Activated CD8-positive, alpha-beta memory T cell treated with anti-CD3 and anti-CD28 coated beads for 1 hour (primary cell): ENCODE measurements at places on chromosomes 16 and 17.

DNA sequence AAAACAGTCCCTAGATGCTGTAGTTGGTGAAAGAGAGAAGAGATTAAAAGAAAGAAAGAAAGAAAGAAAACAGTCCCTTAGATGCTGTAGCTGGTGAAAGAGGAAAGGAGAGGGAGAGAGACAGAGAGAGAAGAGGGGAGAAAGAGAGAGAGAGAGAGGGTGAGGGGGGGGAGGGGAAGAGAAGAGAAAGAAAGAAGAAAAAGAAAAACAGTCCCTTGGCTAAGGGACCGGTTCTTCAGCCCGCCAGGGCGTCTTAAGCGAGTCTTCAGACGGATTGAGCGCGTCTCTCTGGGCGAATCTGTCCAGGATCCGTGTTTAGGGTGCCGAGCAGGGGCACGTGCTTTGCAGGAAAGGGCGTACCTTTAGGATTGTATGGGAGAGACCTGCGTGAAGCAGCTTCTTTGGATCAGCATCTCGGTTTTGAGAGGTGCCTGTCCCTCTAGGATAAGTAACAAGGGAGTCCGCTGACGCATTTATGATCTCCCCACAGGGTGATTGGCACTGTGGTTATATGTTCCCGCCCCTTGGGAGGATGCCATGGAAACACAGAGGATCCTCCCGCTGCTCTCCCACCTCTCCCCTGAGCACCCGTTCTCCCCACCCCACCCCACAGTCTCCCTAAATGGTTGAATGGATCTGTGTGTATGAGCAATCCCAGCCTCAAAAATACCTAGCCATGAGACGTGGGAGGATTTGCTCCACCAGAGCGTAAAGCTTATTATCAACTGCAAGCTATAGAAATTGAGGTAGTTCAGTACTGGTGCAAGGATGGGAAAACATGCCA lies 16.7 kb downstream of the GNGT2 start:
- no peak for DNase-seq

- DNase-seq = no peak
Measured at GRCh38 chr17:33267271-33267790, 25.8 kb downstream of the ASIC2 start.

DNA sequence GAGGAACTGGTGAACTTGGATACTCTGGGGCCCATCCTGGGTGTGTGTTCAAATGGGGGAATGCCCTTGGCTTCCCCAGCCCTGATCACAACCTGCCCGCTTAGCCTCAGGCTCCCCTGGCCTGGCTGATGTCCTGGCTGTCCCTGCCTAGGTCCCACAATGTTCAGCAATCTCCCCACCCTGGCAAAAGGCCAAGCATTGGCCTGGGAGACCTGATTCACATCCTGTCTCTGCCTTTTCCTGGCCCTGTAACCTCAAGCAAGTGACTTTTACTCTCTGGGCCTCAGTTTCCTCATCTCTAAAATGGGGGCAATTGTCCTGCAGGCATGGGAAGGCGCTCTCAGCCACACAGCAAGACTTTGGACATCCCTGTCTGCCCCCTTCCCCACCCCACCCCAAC lies 14.4 kb downstream of the CPNE2 start:
- DNase-seq = no peak

DNA sequence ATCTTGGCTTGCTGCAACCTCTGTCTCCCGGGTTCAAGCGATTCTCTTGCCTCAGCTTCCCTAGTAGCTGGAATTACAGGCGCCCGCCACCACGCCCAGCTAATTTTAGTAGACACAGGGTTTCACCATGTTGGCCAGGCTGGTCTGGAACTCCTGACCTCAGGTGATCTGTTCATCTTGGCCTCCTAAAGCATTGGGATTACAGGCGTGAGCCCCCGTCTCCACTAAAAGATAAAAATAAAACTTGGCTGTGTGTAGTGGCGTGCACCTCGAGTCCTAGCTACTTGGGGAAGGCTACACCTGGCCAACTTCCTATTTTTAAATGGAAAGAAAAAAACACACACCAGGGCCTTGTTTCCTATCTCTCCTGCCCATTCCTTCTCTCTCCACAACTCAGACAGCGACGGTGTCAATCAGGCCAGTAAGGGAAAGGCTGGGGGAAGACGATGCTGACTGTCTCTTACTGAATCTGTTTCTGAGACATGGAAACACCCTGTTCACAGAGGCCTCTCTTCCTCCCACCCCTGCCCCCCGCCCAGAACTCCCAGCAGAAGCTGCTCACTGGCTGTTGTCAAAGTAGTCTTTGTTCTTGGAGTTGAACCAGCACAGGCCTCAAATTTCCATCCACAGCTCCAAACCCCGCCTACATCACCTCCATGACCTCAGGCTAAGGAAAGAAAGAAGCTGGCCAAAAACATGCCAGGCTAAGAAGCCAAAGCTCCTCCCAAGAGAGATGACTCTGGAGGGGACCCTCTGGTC lies 96.6 kb downstream of the NXN start:
- no peak for DNase-seq

- DNase-seq = no peak
Measured at GRCh38 chr17:62627219-62627903, at the start of gene MRC2. MRC2 (plus strand) TSS chr17:62627670; CDS start chr17:62627803, 133 bp downstream.

DNA sequence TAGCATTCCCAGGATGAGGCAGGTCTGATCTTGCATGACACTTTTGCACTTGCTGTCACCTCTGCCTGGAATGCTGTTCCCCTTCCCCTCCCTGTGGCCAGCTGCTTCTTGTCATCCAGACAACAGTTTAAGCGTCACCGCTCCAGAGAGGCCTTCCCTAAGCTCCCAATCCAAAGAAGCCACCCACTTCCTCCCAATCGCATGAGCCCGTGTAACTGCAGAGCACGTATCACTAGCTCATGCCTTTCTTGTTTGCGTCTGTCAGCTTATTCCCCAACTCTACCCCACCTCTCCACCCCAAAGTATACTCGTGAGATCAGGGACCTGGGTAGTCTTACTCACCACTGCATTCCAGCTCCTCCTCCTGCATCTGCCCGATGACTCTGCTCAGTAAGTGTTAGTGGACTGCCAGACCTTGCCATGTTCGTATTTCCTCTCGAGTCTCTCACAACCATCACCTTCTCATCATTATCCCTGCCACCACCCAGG lies 92.8 kb downstream of the GAS7 start:
- DNase-seq = no peak

GRCh38 chr17:82608816-82609215 lies 39.4 kb downstream of the WDR45B start:
- DNase-seq = no peak

DNA sequence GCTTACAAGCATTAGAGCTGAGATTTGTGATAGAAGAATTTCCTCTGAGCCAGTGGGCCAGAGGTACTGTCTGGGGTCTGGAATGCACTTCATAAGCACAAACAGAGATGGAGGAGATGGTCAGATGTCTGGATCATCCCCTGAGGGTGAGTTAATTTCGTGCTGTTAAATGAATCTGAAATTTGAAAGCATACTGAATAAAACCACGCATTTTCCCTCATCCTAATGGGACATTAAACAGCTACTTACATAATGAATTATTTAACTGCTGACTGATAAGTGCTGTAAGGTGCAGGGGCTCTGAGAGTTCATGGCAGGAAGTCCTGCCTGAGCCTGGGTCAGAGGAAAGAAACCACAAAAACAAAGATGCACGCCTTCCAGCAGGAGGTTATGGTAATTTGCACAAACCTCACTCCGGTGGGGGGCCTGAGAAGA lies 136.3 kb upstream of the XYLT1 start:
- DNase-seq = no peak

- no peak for DNase-seq
Measured at GRCh38 chr16:86243571-86244154, 266.7 kb upstream of the FOXF1 start.

DNA sequence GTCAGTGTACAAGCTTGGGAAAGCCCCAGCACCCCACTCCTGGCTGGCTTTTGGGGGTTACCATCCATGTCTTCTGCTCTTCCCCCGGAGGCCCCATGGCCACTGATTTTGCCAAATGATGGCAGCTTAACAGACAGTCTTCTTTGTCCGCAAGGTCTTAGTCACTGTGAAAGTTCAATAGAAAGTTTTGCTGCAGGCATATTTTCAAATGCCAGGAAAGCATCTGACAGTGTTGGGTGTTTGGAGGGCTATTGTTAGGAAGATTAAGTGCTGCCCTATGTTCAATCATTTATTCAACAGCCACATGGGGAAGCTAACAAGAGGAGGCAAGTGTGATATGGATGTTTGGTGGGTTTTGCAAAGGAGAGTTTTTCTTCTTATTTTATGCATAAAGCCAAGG lies 122.4 kb downstream of the TOX3 start:
- no peak for DNase-seq

DNA sequence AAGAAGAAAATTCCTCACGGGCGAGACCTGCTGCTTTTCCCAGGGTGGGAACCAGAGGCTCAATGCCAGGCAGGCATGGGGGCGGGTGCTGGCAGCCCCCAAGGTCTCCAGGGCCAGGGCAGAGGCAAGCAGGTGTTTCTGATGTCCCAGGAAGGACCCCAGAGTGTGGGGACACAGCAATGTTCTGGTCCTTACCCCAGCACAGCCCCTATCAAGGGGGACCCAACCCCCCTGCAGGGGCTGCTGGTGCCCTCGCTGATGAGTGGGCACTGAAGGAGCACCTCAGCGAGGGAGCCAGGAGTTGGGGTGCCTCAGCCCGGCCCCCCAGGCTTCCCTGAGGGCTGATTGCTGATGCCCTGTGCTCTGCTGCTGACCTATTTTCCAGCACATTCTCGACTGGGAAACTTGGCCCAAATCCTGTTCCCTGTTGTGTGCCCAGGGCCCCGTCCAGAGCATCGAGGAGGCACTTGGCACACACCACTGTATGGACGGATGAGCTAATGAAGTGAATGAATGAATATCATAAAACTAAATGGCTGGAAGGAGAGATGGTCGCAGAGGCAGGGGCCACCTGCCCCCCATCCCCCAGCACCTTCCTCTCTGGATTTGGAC lies 2.8 kb downstream of the DBNDD1 start:
- DNase-seq = no peak

DNA sequence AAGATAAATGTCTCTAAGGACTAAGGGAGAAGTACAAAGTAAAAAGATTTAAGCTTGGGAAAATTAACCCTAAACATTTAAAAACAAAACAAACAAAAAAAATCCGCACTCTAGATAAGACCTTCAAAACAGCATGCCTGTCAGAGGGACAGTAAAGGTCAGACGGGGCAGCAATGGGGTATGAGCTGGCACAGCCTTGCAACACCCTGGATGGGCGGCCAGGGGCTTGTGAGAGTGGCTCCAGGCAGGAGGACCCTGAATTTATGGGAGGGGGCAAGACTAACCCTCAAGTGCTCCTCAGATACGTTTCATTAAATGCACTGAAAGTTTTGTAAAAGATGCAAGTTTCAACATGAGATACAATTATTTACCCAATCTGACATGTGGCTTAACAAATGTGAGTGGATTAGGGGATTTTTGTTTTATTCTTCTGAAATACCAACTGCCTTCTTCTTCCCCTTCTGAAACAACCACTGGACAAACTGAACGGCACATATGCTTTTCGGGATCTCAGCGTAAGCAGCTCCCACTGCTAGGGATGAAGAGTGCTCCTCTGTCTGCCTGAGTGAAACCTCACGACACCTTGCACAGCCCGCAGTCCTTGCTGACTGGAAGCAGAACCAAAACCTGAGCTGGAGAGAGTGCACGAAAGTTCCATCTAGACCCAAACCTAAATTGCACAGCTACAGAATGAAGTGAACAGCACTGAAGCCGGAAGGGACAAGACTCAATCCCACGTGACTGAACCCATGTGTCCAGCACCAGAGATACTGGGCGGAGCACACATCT lies 128.4 kb downstream of the ANKRD11 start:
- DNase-seq = no peak

- DNase-seq = no peak
Measured at GRCh38 chr17:52388941-52389340, 230.4 kb upstream of the CA10 start.

- no peak for DNase-seq
Measured at GRCh38 chr16:726438-727290, at the start of the genes CCDC78 and HAGHL. CCDC78 (minus strand) TSS chr16:726443; CDS start chr16:726367, 76 bp downstream. HAGHL (plus strand) TSS chr16:727106; CDS start chr16:727510, 404 bp downstream.

- no peak for DNase-seq
Measured at GRCh38 chr17:70137451-70138230, 31.7 kb upstream of the KCNJ2 start.

GRCh38 chr17:73489991-73490390 lies 154.3 kb downstream of the SDK2 start:
- no peak for DNase-seq

DNA sequence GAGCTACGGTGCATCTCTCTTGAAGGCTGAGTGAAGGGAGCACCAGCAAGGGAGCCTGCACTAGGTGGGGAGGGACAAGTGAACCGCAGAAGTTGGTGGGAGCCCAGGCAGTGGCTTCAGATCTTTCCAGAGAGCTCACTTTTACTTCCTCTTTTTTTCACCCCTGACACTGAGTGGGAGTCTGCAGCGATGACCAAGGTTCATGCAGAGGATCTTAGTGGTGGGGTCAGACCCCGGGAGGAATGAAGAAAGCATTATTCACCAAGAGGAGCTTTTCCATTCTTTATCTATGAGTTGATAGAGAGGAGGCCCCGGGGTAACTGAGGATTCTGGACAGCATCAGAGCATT lies 3.0 kb upstream of the CCL2 start:
- DNase-seq = no peak

DNA sequence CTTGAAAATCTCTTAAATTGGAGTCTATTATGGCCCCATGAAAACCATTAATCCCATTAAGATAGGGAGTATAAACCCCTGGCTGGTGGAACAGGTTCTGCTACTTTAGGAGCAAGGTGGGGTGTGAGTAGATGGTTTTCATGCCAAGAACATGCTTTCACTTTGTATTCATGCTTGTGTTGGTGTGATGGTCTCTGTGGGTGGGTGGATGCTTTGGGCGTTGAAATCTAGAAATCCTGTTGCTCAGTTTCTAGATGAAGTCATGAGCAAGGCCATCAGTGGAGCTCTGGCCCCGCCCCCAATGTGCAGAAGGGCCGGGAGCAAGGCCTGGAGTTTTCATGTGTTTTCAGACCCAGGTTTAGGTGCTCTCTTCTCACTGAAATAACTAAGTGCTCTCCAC lies 20.1 kb downstream of the PLD6 start:
- DNase-seq = no peak
